ENCODE measurements at places on chromosomes 4 and X.

GRCh38 chr4:86890790-86891189, 1.4 kb downstream of the C4orf36 start:
- no peak for DNase-seq

DNA sequence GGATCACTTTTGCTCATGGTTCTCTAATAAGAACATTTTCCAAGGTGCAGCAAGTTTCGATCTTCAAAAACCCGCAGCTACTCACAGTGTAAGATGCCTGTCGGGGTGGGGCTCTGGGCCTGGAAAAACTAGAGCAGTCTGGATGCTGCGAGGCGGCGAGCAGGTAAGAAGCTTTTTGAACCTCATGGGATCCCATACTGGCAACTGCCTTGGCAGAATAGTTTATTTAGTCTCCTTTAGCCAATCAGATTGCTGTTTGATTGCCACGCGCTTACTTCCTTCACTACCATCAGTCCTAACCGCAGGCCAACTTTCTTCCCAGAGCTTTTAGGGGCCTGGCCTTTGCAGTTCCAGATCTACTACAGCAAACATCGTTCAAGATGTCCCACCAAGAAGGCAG, 61.3 kb upstream of the MAGEB10 start:
- no peak for DNase-seq

DNA sequence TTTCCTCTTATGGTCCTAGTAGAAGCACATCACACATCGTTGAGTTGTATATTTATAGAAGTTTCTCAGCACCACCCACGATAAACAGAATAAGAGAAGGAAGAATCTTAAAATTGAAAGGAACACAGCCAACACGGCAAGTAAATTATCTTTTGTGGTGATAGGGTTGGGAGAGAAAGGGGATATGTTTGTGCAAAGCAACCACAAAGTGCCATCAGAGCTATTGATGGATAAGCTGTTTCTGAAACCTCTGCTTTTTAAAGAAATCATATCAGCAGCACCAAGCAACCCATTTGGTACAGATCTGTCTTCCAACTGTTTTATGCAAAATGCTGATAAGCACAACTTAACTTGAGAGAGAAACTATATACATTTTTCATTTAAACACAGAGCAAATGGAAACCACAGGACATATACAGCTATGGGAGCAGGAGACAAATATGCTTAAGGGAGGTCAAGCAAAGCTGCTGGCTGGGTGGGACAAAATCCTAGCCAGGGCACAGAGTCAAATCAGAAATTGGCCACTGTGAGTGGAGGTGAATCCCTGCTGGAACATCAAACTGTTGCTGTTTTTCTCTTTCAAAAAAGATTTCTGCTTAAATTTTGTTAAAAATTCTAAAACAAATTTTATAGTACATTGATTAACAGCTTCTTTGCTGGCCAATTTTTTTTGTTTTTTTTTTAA, 194.0 kb upstream of the HHIP start:
- no peak for DNase-seq

DNA sequence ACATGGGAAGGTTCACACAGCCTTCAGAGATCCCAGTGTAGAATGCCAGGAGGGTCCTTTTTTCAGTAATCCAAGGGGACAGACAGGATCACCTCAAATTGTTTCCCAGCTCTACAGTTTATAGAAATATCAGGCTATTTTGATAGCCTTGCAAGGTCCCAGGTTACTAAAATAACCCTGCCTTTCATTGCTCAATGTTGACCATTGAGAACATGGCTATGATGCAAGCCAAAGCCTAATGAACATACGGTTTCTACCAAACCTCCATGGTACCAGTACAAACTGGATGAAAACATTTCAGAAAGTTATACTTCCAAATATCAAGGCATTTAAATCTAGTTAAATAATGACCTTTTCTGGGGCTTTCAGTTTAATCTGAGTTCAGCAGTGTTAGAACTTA, 151.5 kb downstream of the PLS3 start:
- no peak for DNase-seq

GRCh38 chr4:158670975-158671664, 567 bp downstream of the C4orf46 start:
- DNase-seq, result peak; percentile 81

DNA sequence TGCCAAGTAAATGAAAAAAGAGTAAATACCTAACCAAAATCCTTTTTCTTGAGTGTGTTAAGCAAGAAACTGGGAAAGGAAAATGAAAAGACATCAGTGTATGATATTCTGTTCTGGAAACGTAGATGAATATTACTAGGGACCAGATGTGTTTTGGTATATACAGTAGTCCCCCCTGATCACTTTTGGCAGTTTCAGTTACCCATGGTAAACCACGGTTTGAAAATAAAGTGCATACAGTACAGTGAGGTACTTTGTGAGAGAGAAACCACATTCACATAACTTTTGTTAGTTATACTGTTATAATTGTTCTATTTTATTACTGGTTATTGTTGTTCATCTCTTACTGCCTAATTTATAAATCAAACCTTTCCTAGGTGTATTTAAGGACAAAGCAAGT, 250.9 kb downstream of the TENM3 start:
- no peak for DNase-seq

DNA sequence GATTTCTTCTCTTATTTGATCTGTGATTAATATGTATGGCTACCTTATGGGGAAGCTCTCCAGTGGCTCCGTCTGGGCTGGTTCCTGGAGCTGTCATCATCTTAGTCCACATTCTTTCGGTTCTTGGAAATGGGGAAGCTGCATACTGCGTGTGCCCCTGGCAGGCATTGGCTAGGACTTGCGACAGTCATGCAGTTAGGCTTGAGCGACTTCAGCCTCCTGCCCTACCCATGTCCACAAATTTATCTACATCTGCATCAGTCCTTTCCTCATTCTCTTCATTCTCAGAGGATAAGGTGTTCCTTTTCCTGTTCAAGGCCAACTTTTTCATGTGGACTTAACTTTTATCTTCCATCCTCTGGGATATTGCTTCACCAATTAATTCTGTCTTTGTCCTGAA, 214.2 kb downstream of the RELL1 start:
- DNase-seq, result no peak

- DNase-seq, result no peak
Measured at GRCh38 chr4:12889054-12889453, 595.1 kb downstream of the RAB28 start.

DNA sequence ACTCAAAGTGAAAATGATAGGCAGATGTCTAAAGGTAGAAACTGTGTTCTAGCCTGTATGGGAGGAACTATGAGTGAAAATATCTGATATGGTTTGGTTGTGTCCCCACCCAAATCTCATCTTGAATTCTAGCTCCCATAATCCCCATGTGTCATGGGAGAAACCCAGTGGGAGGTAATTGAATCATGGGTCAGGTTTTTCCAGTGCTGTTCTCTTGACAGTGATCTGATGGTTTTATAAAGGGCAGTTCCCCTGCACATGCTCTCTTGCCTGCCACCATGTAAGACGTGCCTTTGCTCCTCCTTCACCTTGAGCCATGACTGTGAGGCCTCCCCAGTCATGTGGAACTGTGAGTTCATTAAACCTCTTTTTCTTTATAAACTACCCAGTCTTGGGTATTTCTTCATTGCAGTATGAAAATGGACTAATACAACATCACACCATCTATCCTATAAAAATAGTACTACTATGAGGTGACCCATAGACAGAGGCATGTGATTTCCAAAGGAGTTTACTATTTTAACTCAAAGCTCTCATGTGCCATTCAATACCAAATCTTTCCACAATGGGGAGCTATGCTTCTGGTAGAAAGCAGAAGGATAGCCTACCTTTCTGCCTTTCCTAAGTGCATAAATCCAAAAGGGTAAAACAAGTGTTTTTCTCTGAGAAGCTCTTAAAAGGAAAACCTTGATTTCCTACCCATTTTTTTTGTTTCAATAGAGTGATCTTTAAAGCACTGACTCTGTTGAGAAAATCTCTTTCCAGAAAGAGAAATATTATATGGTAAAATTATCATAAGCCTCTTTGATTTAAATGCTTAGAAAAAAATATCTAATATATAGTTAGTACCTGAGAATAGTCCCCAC, 38.8 kb downstream of the SEC31A start:
- no peak for DNase-seq

DNA sequence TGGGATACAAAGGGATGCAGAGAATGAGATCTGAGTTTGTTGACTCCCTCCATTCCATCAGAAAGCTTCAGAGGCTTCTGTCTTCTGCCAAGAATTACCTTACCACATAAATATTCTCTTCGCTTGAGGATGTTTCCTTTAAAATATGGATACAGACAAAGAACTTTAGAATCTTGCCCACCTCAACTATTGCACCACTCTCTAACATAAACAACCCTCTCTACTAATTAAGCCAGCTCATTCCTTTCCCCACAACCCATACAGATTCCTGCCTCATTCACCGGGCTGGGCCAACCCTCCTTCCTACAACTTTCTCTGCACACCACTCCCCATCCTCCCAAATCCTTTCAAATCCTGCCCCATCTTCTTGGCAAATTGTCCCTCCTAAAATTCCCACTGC, 315.8 kb downstream of the RAB28 start:
- DNase-seq, result no peak

- no peak for DNase-seq
Measured at GRCh38 chr4:164204434-164204833, 549.5 kb upstream of the SMIM31 start.

DNA sequence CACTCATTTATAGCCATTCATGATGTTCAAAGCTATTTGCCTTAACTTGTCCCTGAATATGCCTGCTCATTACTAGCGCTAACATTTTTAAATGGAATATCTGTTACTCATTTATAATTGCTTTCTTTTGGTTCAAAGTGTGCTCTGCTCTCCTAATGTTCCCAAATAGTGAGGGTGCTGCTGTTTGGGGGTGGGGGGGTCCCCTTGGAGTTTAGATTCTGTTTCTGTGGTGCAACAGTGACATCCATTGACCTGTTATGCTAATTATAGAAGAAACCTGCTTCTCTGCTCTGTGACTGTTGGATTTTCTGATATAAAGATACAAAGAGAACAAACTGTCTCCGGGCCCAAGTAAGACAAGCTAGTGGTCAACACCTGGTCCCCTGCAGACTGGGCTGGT, 222.4 kb downstream of the SHROOM3 start:
- no peak for DNase-seq

GRCh38 chr4:31748382-31748781, 1028.2 kb downstream of the PCDH7 start:
- no peak for DNase-seq

- DNase-seq, result no peak
Measured at GRCh38 chrX:2561456-2561855, 60.7 kb upstream of the DHRSX start.

DNA sequence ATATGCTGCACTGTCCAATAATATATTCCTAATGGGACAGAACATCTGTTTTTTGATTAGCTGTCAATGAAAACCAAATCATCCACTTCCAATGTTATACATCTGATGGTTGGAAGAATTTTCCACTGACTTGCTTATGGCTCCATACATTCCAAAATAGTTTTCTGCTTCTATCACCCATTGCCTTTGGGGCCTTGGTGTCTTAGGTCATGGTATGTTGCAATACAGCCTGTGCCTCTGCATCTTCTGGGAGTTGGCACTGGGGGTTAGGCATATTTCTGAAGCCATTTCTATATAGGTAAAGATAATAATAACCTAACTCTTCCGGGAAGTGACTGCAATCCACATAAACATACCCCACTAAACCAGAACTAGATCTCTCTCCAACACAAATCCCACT, 53.2 kb upstream of the NR3C2 start:
- DNase-seq, result no peak

GRCh38 chrX:33210156-33210555, 1.2 kb downstream of the DMD start:
- DNase-seq, result no peak

DNA sequence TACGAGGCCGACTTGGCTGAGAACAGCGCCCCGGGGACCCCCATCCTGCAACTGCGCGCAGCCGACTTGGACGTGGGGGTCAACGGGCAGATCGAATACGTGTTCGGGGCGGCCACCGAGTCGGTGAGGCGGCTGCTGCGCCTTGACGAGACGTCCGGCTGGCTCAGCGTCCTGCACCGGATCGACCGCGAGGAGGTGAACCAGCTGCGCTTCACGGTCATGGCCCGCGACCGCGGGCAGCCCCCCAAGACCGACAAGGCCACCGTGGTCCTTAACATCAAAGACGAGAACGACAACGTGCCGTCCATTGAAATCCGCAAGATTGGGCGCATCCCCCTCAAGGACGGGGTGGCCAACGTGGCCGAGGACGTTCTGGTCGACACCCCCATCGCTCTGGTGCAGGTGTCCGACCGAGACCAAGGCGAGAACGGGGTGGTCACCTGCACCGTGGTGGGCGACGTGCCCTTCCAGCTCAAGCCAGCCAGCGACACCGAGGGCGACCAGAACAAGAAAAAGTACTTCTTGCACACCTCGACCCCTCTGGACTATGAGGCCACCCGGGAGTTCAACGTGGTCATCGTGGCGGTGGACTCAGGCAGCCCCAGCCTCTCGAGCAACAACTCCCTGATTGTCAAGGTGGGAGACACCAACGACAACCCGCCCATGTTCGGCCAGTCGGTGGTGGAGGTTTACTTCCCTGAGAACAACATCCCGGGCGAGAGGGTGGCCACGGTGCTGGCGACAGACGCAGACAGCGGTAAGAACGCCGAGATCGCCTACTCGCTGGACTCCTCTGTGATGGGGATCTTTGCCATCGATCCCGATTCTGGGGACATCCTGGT, 2.4 kb downstream of the PCDH7 start:
- peak; percentile 39 for DNase-seq

DNA sequence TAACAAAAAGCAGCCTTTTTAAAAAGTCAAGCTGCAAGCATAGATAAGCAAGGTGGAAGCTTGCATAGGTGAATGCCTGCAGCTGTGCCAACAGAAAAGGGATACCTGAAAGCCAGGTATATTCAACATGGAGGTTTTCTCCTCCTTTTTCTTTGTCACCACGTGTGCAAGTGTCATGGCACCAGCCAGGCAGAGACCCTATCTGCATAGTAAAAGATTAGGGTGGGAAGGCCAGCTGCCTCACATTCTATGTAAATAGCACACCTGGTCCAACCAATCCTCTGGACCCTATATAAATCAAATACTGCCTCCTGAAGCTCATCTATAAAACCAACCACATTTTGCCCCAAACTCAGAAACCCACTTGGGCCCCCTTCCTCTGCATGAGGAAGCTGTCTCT, 28.0 kb upstream of the PLK4 start:
- no peak for DNase-seq

GRCh38 chrX:46710425-46710824, 48.5 kb downstream of the SLC9A7 start:
- DNase-seq, result no peak

DNA sequence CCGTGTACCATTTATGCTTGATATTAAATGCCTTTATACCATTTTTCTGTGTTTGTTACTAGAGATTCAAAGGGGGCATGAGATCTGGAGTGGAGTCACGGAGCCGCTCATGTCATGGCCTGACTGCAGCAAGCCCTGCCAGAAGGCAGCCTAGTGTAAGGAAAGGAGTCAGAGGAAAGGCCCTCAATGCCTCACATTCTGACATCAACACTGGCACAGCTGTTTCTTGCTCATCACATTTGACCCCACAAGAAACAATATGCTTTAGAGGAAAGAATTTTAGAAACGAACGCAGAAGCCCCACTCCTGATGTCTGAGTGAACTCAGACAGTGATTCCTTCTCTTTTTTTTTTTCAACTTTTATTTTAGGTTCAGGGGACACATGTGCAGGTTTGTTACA, 322.4 kb upstream of the CPEB2 start:
- no peak for DNase-seq

All from left ventricle myocardium superior (tissue), 1 donor.